Gastroesophageal sphincter (tissue), 4 donors: ENCODE measurements at places on chromosomes 16 and 17.
A peak's percentile ranks its signal among the peaks of the same experiment; 100 is the strongest.

- peak; percentile 25 for ATAC-seq
Observed at GRCh38 chr16:1152123-1152638, 725 bp upstream of the CACNA1H start.

GRCh38 chr17:22233382-22233781, 541.1 kb downstream of the KCNJ18 start:
- no peak for ATAC-seq

GRCh38 chr17:40945414-40945813, 8.0 kb upstream of the KRT23 start:
- ATAC-seq = no peak

DNA sequence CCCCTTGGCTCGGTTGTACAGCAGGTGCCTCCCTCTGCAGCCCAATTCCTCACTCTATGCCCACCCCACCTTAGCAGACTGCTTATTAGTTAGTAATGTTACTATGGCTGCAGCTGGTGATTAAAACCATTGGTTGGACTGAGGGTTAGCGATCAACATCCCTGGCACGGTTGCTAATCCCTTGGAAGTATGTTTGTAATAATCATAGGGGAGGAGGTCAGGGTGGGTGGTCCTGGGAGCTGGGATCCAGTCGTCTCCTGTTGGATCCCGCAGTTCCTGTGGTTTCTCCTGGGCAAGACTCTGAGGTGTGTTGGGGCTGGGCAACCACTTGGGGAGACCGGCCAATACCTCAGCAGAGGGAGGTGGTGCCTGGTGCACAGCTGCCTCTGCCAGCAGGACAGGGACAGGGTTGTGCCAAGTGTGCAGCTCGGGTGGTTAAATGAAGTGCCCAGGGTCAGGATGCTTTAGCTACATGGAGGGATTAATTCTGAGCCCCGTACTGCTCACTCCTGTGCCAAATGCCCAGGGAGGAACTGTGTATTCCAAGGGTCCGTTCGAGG, 38.0 kb downstream of the FZD2 start:
- no peak for ATAC-seq
